ENCODE measurements at places on chromosomes 7 and 10.

- no peak for DNase-seq
Observed at GRCh38 chr7:141695803-141696289, 6.1 kb downstream of the DENND11 start.

DNA sequence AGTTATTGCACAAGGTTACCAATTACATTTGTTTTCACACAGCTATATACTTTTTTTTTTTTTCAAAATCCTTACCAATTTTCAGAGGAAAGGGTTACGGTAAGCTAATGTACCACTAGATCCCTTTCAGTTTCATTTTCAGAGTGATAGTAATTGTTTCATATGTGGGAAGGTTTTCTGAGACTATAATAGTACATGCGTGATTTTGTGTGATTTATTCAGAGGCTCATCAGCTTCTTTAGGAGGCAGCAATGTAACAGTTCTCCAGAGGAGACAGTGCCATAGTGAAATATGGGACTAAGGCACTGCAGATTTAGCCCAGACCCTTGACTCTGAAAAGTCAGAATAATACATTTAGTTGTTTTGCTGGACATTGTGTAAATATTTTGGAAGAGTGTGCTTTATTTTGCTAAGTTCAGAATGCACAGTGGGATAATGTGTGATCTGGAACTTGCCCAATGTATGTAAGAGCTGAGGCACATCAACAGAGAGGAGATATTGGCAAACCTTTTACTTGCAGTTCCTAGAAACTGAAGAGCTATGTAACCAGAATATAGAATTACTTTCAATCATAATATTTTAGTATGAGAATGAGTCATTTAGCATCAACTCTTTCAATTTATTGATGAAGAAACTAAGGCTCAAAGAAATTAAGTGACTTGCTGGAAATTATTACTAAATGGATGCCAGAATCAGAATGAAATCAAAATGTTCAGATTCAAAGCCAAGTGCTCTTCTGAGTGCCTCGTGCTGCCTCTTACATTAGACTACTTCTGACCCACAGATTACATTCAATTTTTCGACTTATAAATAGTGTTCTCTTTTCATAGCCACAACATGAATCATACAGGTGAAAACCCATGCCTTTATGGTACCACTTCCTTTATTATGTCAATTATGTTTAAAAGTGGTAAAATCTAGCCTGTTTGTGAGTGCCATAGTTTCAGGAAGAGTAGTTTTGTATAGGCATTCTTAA lies 207.7 kb upstream of the TEX47 start:
- DNase-seq: no peak

GRCh38 chr10:103517234-103518085 lies 24.0 kb downstream of the NEURL1 start:
- no peak for DNase-seq

- DNase-seq: no peak
Observed at GRCh38 chr10:133455611-133456031, 1.9 kb downstream of the SCART1 start.

DNA sequence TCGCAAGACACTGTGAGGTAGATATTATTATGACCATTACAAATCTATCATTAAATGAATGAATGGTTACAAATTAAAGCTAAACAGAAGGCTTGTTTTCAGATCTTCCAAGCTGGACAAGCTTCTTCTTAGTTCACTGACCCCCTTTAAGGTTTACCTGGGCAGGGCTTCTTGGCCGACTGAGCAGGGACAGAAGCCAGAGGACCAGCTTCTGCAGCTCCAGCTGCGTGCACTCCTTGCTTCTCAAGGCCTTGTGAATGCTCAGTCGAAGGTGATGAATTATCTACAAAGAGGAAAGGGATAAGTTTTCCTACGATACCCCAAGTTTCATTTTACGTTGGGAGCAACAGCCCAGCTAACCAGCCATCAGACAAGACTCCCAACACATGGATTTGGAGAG lies 9.3 kb downstream of the ZC3HAV1L start:
- DNase-seq: no peak
